Adipose tissue (tissue), 3 donors: ENCODE measurements at places on chromosomes 4 and X. TPM values are rescaled to one million over a fixed set of nuclear protein-coding genes. Genes with fewer than 3 reads are reported as not detected.

MAGEA1 gene
- not detected for polyA plus RNA-seq

TIMM8A gene
- polyA plus RNA-seq = 4.2 TPM

MAGEE2 gene
- polyA plus RNA-seq = not detected

TMEM271 gene
- not detected for polyA plus RNA-seq

RNF150 gene
- 12.4 TPM for polyA plus RNA-seq

C4orf51 gene
- polyA plus RNA-seq = not detected

SYTL5 gene
- 1.7 TPM for polyA plus RNA-seq
